ENCODE measurements at places on chromosomes 7 and 10. TPM values are rescaled to one million over a fixed set of nuclear protein-coding genes. Genes with fewer than 3 reads are reported as not detected.

Gene ENTPD1
- not detected for total RNA-seq

Gene COL1A2
- total RNA-seq, result 8,614 TPM

Gene SLC13A4
- 1.2 TPM for total RNA-seq

Gene UPK3BL2
- total RNA-seq, result 0.09 TPM

Gene FKBP6
- total RNA-seq, result not detected

Gene LEP
- total RNA-seq, result 1.7 TPM

Gene UNCX
- not detected for total RNA-seq

Data from pericardium fibroblast (primary cell).